ENCODE measurements at places on chromosomes 12 and 14.

- peak; percentile 7 for DNase-seq
Observed at GRCh38 chr14:78997811-78998210, 827.6 kb downstream of the NRXN3 start.

- DNase-seq: no peak
Observed at GRCh38 chr14:97350894-97351731, 553.9 kb downstream of the VRK1 start.

GRCh38 chr12:103687253-103687652 lies 100.2 kb downstream of the STAB2 start:
- no peak for DNase-seq

GRCh38 chr12:14927267-14927666 lies 11.1 kb downstream of the ERP27 start:
- DNase-seq: no peak

DNA sequence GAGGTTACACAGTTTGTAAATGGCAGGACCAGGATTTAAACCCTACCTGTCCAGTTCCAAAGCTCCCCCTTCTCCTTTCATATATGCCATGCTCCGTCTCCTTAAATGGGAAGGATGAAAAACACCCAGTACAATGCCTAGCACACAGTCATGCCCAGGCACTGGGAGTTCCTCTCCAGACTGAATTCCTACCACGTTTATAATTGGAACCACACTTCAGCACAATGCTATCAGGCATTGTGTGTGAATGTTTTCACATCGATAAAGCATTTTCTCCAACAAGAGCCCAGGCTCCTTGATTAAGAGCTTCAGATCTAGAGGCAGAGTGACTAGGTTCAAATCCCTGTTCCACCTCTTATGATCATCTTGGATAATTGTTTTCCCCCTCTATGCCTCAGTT lies 2.7 kb upstream of the NUAK1 start:
- DNase-seq: peak; percentile 42
